Bone marrow (tissue), 2 donors: ENCODE measurements at places on chromosomes 7 and 10.

DNA sequence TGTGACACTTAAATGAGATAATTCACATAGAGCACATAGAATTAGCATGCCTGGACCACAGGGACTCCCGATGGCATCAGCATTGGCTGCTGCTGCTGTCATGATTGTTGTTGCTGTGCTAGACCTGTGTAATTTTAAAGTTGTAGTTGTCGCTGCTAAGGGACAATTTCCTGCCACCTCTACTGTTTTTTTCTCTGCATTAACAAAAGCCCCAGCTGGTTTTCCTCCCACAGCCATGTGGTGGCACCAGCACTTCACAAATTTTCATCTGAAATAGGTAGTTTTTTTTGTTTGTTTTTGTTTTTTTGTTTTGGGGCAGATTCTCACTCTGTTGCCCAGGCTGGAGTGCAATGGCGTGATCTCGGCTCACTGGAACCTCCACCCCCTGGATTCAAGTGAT lies 25.4 kb upstream of the PRXL2A start:
- DNase-seq = peak; percentile 52

- no peak for DNase-seq
These were observed 113.4 kb downstream of the PLXDC2 start for GRCh38 chr10:19929506-19930140.

GRCh38 chr10:79170226-79170752 lies 101.5 kb downstream of the ZMIZ1 start:
- DNase-seq = no peak

DNA sequence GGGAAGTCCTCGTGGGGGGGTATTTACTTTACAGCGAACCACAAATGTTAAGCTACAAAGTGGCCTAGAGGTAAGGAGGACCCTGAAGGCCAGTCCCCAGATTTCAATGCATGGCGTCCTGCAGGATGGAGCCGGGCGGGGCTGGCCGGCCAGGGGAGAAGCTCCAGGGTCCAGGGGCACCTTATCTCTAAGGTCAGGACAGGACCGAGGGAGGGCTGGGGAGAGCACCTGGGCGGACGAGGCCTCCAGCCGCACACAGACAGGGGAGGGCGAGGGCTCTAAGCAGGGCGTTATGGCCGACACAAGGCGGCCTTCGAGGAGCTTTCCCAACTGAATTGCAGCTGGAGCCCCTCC lies 96.4 kb upstream of the DIP2C start:
- no peak for DNase-seq

- DNase-seq = no peak
These were observed 14.8 kb downstream of the SAMD8 start for GRCh38 chr10:75126277-75126676.

GRCh38 chr10:127356360-127356759 lies 160.0 kb upstream of the INSYN2A start:
- no peak for DNase-seq

- no peak for DNase-seq
These were observed 108.9 kb upstream of the PDCD4 start for GRCh38 chr10:110762849-110763211.

DNA sequence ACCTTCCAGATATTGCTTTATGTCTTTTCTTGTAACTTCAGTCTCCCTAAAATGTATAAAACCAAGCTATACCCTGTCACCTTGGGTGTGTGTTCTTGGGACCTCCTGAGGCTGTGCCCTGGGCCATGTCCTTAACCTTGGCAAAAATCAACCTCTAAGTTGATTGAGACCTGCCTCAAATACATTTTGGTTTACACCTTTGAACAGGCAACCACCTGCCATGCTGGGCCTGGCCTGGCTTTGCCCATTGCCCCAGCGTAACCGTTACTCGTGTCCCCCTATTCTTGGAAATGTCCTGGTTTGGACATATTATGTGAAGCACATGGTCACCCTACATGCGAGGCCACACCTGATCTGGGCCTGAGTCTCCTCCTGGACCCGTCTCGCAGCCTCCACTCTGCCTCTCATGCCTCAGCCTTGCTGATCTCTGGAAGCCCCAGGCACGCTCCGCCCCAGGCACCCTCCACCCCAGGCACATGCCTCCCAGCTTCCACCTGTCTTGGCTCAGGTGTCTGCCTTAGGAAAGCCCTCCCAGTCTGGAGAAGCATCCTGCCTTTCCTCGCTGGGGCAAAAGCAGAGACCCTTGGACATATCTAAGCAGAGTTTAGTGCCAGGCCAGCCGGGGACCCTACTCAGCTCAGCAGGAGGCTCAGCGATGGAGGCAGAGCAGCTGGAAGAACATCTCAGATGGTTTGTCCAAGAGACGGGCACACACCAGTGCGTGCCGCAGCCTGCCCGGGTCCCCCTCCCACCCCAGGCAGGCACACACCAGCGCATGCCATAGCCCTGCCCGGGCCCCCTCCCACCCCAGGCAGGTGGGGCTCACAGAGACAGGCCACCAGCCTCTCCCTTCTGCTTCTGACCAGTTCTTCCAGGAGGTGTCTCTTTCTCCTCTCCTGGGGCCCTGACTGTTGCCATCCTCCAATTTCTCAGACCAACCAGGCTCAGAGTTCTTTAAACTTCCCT lies 4.0 kb upstream of the VIPR2 start:
- DNase-seq = no peak

- no peak for DNase-seq
These were observed 4.7 kb downstream of the CYP3A7 start for GRCh38 chr7:99730238-99730810.

GRCh38 chr7:85094046-85094725 lies 92.7 kb downstream of the SEMA3D start:
- DNase-seq = no peak

DNA sequence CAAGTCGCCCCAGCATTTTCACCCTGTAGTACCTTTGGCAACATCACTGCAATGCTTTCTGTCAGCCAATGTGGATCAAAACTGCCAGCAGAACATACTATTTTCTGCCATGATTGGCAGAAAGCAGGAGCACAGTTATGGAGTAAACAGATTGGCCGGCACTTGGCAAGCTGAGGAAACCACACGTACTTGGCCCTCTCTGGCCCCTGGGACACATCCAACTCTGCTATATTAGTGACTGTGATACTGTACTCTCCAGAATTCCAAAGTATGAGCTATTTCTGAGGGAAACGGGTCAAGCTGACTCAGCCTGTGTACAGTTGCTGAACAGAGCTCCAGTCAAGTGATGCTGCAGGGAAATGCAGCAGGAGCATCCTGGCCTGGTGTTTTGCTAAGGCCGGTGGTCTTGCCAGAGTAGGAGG lies 39.8 kb upstream of the LANCL2 start:
- no peak for DNase-seq

DNA sequence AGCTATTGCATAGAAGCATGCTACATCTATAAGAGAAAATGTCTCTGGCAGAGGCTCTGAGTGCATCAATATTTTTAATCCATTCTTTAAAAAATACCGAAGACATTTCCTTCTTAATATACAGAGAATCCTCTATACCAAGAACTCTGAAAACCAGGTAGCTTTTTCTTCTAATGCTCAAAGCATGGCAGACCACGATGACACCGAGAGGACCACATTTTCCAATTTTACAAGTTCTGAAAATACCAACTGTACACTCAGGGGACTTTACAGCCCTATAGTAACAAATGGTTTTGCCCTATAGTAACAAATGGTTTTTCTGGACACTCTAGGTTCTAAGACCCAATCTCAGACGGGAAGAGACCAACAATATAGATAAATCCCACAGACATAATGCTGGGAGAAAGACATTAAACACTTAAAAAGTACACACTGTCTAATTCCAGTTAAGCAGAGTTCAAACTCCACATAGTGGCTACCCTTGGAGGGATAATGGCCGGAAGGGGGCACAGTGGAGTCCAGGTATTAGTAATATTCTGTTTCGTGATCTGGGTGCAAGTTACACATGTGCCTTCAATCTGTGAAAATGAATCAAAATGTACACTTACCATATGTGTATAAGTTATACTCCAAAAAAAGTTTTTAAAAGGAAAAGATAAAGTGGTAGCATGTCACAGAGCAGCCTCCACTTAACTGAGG lies 26.2 kb downstream of the CCDC6 start:
- no peak for DNase-seq

- no peak for DNase-seq
These were observed 240.3 kb downstream of the DNAJB6 start for GRCh38 chr7:157577061-157577460.

DNA sequence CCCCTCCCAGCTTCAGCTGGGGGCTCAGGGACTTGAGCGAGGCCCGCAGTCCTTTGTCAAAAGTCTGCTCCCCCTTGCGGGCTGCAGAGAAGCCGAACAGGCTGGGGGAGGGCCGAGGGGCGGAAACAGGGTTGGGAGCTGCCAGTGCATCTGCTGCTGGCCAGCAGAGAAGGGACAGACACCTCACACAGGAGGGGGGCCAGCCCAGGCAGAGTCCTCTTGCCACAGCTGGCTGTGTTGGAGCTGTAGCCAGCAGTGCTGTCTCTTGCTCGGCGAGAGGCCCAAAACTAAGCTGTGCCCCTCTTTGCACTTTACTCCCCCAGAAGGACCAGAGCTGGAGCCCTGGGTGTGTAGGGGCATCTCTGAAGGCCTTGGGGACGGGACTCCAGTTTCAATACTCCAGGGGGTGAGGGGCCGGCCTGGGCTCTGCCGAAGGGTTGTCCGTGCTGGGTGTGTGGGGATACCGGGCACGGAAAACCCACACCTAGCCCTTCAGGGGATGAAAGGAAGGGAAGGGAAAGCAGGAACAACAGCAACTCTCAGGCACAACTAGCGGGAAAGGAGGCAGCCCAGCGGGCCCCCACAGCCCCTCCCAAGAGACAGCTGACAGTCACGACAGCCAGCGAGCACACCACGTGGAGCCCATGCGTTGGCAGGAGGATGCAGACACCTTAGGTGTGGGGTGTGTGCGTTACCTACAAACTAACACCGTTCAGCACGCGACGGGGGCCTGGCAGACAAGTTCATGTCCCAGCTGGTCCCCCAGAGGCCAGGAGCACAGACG lies 17.8 kb downstream of the YKT6 start:
- DNase-seq = no peak

DNA sequence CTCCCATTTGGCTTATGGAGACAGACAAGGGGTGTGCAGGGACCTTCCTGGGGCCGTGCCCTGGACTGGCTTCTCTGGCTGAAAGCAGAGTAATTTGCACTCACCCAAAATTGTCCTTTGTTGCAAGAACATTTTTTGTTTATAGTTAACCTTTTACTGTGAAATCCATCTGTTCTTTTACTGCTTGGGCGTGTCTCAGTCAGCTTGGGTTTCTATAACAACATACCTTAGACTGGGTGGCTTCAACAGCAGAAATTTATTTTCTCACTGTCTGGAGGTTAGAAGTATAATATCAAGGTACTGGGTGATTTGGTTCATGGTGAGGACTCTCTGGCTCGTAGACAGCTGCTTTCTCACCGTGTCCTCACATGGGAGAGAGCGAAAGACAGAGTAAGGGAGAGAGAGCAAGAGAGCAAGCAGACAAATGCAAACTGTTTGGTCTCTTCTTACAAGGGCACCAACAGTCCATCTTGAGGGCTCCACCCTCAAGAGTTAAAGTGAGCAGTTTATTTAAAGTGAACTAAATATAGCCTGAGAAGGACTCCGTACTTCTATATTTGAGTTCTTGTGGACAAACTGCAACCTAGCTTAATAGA lies 131.0 kb upstream of the NPY start:
- no peak for DNase-seq

DNA sequence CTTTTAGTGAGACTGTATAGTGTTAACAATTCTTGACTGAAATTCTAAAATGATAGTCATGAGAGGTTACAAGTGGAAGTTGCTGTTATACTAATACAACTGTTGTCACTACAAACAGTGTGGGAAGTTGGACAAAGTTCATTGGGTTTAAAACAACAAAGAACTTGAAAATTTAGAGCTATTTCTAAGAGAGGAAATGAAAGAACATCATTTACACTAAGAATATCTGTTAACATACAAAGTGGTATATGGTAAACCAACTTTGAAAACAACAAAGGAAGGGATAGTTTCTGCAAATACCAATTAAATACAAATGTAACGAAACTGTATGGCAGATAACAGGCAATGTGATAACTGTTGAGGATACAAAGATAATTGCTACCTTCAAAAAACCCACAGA lies 11.6 kb downstream of the MTPN start:
- no peak for DNase-seq

DNA sequence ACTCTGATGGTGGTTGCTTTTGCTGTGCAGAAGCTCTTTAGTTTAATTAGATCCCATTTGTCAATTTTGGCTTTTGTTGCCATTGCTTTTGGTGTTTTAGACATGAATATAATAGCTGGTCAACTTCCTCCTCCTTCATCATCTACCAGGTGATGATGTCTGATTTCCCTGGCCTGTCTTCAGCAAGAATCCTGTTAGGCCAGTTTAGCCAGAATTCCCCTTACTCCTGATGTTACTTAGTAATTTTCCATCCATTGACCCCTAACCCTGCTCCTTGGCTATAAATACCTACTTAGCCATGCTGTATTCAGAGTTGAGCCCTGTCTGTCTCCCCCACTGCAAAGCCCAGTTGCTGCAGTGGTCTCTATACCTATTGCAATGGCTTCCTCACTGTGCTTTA lies 91.4 kb downstream of the ZNF777 start:
- DNase-seq = no peak

GRCh38 chr10:80356989-80357850 lies 639 bp downstream of the DYDC2 start:
- DNase-seq = no peak

- DNase-seq = no peak
These were observed 104.7 kb downstream of the SORBS1 start for GRCh38 chr10:95456516-95456915.

- DNase-seq = no peak
These were observed 331.5 kb upstream of the NFE2L3 start for GRCh38 chr7:25820432-25821040.

DNA sequence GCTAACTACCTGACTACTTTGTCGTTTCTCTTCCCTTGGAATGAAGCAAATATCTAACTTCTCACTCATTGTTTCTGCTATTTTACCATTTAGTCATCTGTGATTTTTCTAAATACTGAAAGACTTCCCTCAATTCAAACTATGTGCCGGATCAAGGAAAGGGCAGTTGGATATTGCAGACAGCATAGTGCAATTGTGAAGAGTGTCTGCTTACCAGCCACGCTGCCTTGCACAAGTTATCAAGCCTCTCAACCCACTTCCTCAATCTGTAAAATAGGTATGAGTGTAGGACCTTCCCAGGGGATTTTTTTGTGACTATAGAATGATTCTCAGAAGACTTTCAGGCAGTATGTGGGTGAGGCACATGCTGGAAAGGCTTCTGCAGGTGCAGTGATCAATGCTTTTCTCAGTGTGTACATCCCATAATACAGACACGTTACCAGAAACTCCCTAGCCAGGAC lies 54.3 kb downstream of the EGFR start:
- DNase-seq = no peak

- no peak for DNase-seq
These were observed 30.1 kb downstream of the LRRC17 start for GRCh38 chr7:102942868-102943267.
